Spleen (tissue), 13 donors: ENCODE measurements at places on chromosomes 2 and 18. TPM values are rescaled to one million over a fixed set of nuclear protein-coding genes. Genes with fewer than 3 reads are reported as not detected.

- no peak overlapping the region for H3K27ac ChIP-seq
- no peaks in the 10 kb centered on the region for H3K4me1 ChIP-seq
- no peak for DNase-seq
- H3K27me3 ChIP-seq, result no peaks in the 10 kb centered on the region
- no peak overlapping the region for H3K4me3 ChIP-seq
Measured at GRCh38 chr18:80218341-80219227, 28.7 kb downstream of the PARD6G start.

- no peaks in the 10 kb centered on the region for H3K4me1 ChIP-seq
- H3K27me3 ChIP-seq, result no peaks in the 10 kb centered on the region
- H3K4me3 ChIP-seq, result no peak overlapping the region
- no peak overlapping the region for H3K27ac ChIP-seq
- peaks cover 13% of the 10 kb centered on the region for H3K36me3 ChIP-seq
- no peak for DNase-seq
Measured at GRCh38 chr2:54891909-54892308, 158.3 kb downstream of the RTN4 start.

The GLI2 gene
- 1.7 TPM for total RNA-seq

The MALL gene
- total RNA-seq, result 14.2 TPM
